ENCODE measurements at places on chromosomes 2 and 18.

- DNase-seq: no peak
These were observed 21.2 kb downstream of the ADRA2B start for GRCh38 chr2:96095116-96095636.

DNA sequence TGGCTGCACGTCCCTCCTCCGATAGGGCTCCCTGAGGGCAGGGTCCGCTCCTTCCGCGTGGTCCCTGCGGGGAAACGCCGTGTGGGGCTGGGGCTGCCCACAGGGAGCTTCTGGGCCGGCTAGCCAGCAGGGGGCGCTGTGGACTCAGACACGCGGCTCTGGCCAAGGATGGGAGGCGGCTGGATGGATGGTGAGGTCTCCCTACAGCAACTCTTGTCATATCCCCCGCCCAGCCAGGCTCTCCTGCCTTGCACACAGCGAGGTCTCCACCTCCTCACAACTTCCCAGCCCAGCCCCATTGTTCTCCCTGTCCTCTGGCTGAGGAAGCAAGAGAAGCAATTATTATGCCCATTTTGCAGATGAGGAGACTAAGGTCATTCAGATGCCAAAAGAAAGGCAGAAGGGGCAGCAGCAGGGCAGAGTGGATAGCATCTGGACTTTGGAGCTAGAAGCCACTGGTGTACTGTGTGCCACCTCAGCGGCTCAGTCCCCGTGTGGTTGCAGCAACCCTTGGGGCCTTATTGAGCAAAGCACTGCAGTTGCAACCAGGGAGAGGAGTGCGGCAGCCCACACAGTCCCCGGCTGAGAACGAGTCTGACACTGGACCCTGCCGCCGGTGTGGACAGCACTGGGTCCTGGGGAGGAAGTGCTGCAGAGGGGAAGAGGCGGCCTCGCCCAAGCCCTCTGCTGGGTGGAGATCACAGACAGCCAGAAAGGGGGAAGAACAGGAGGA is 99.0 kb downstream of the ZFP36L2 start:
- DNase-seq: peak; percentile 98

DNA sequence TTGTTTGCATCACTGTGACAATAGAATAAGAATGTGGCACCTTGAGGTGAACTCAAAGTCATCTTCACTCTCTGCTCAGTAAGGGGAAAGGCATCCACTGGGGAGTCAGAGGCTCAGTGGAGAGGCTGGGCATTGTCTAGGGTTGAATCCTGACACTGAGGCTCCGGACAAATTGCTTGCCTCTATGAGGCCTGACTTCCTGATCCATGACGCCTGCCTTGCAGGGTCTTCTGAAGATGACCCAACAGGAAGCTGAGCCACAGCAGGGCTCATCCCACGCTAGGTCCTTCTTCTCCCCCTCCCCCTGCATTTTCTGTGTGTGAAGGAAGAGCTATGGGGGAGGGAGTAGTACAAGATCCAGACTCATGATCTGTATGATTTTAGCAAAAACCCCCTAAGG is 265.1 kb downstream of the SH3BP4 start:
- DNase-seq: no peak

GRCh38 chr18:46261799-46262198 is 157.6 kb downstream of the HAUS1 start:
- no peak for DNase-seq

DNA sequence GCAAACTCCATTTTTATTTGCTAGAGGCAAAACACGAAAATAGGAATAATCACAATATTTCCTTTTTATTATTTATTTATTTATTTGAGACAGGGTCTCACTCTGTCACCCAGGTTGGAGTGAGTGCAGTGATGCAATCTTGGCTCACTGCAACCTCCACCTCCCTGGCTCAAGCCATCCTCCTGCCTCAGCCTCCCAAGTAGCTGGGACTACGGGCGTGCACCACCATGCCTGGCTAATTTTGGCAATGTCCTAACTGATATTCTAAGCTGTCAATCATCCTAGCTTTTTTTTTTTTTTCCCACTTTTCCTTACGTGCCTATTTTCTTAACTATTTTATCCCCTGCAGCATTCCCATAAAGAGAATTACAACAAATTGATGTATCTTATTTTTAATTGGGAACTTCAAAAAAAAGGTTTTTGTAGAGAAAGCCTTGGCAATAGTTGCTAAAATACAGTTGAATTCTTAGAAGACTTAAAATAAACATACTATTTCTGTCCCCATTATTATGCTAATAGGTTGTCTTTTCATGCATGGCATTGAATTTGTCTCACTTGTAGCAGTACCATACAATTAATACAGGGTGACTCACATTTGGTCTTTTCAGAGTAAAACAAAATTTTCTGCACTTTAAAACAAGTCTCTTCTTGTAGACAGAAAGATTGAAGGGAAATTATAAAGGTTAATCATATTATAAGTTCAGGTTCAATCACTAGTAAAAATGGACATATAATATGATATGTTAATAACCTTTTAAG is 153.5 kb downstream of the SLC39A10 start:
- no peak for DNase-seq

DNA sequence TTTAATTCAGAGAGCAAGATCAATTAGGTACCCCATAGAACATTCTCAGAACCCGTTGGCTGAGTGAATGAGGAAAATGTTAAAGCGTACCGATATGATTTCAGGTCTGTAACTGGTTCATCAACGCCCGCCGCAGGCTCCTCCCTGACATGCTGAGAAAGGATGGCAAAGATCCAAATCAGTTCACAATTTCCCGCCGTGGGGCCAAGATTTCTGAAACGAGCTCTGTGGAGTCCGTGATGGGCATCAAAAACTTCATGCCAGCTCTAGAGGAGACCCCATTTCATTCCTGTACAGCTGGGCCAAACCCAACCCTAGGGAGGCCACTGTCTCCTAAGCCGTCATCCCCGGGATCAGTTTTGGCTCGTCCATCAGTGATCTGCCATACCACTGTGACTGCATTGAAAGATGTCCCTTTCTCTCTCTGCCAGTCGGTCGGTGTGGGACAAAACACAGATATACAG is 7.3 kb downstream of the TGIF1 start:
- DNase-seq: no peak

GRCh38 chr2:185433824-185434223 is 304.8 kb upstream of the FSIP2 start:
- DNase-seq: no peak

DNA sequence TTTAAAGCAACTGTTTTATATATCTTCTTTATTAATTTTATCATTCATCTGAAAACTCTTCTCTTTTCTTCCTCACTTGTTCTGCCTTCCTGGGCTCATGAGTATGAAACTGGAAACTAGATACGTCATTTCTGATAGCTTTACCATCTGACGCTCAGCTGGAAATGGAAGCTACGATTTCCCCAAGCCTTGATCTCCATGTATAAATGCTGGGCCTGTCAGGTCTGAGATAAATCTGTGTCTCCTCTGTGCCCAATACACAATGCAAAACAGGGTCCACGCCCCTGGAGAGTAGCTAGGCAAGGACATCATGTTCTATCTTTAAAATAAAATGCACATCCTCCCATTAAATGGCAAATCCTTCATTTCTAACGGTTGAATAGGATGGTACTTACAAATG is 238.4 kb downstream of the AFF3 start:
- no peak for DNase-seq

DNA sequence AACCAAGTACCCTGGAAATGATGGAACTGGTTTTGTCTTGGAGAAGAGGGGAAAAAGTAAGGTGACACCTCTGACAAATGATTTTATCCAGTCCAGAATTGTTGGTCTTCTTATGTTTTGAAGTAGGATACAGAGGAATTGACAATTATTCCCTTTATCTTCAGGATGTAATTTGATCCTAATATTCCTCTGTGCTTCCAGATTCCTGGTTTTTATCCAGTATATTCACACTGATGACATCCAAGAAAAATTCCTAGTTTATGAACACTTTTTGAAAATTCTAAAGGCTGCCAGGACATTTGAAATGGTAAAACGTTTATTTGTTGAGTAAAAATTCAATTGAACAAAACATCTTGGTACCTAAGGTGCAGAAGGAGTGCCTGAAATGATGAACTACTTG is 22.2 kb upstream of the ETAA1 start:
- no peak for DNase-seq

DNA sequence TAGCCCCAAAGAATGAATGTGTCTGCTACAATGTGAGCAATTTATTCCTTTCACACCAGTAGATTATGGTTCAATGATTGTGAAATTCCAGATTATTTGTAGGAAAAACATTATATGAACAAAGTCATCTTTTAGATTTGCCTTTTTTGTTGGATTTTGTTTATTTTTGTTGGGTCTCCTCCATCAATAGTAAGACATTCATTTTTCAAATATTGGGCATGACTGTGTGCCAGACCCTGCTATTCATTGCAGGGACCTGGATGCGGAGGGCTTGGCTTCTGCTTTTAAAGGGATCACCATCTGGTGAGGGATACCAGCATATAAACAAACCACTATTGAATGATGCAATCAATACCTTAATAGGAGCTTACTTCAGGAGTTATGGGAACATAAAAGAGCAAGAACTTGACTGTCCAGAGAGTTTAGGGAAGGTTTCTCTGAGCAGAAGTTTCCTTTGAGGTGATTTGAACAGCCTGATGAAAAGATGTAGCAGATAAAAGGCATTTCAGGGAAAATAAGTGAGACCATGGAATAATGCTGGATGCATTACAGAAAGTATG is 486.7 kb downstream of the EPHA4 start:
- no peak for DNase-seq

GRCh38 chr2:144054911-144055310 is 465.0 kb downstream of the ZEB2 start:
- DNase-seq: no peak

GRCh38 chr2:43214253-43214652 is 12.2 kb downstream of the ZFP36L2 start:
- no peak for DNase-seq
